ENCODE measurements at places on chromosomes 12 and 14. TPM values are rescaled to one million over a fixed set of nuclear protein-coding genes. Genes with fewer than 3 reads are reported as not detected.

HOTAIR gene
- total RNA-seq: not detected

DNA sequence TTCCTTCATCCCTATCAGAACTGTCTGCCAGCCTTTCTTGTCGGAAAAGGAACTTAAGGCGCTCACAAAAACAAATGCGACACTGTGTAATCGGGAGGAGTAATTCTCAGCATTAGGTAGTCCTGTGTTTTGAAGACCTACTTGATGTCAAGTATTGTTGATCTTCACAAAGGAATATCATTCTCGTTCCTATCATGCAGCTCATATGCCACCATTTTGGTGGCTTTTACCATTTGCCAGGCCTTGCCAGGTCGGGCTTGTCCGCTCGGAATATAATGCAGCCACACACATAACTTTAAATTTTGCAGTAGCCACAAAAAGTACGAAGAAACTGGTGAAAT, 903 bp upstream of the PPP4R3A start:
- peaks cover 31% of the 10 kb centered on the region for H3K4me1 ChIP-seq
- peak overlapping the region; percentile 100 for H3K27ac ChIP-seq
- no peak for DNase-seq
- H3K4me3 ChIP-seq: peak overlapping the region; percentile 82
- H3K27me3 ChIP-seq: no peaks in the 10 kb centered on the region

ACVR1B gene
- total RNA-seq: 23.9 TPM

DNA sequence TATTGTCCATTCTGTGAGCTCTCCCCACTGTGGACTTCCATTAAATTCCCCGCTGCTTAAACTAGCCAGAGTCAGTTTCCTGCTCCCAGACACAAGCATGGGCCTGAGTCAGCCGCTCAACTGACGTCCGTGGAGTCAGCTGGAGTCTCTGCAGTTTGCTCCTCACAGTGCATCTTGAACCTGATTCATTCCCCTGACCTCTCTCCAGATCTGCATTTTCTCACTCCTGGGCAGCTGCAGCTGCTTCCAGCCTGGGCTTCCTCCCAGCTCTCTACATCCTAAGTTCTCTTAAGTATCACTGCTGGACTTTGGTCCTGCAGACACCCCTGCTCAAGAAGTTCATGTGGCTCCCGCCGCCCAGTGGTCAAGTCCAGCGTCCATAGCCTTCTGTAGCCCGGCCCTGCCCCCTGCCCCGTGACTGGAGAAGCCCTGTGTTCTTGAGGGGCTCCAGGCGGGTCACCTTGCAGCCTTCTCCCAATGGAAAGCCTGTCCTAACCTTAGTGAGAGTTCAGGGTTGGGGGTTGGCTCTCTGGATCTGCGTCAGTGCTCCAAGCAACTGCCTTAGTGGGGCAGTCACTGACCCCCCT, 20.0 kb downstream of the NFKBIA start:
- no peaks in the 10 kb centered on the region for H3K27me3 ChIP-seq
- peaks cover 26% of the 10 kb centered on the region for H3K4me1 ChIP-seq
- DNase-seq: no peak
- H3K4me3 ChIP-seq: no peak overlapping the region

- H3K27me3 ChIP-seq: no peaks in the 10 kb centered on the region
- DNase-seq: no peak
- no peak overlapping the region for H3K4me3 ChIP-seq
- no peaks in the 10 kb centered on the region for H3K4me1 ChIP-seq
These were observed 113.6 kb upstream of the SLC35F4 start for GRCh38 chr14:57979376-57980048.

TAS2R7 gene
- not detected for total RNA-seq

DNA sequence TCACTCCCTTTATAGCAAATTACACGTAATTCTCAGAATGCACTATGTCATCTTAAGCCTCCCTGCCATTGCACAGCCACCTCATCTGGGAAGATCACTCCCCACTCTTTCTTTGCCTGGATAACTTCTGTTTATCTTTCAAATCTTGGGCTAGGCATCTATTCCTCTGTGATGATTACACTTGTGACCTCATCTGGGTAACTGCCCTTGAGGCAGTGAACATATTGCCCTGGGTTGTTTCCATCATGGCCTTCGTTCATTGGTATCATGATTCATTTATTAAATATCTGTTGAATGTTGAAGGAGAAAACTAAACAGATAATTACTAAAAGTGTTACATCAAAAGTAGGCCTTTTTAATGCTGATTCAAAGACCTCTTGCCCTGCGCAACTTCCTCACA, 26.2 kb upstream of the PDE3A start:
- H3K4me3 ChIP-seq: no peak overlapping the region
- no peaks in the 10 kb centered on the region for H3K36me3 ChIP-seq
- H3K4me1 ChIP-seq: peaks cover 3% of the 10 kb centered on the region

DNAI7 gene
- 2.2 TPM for total RNA-seq

DNA sequence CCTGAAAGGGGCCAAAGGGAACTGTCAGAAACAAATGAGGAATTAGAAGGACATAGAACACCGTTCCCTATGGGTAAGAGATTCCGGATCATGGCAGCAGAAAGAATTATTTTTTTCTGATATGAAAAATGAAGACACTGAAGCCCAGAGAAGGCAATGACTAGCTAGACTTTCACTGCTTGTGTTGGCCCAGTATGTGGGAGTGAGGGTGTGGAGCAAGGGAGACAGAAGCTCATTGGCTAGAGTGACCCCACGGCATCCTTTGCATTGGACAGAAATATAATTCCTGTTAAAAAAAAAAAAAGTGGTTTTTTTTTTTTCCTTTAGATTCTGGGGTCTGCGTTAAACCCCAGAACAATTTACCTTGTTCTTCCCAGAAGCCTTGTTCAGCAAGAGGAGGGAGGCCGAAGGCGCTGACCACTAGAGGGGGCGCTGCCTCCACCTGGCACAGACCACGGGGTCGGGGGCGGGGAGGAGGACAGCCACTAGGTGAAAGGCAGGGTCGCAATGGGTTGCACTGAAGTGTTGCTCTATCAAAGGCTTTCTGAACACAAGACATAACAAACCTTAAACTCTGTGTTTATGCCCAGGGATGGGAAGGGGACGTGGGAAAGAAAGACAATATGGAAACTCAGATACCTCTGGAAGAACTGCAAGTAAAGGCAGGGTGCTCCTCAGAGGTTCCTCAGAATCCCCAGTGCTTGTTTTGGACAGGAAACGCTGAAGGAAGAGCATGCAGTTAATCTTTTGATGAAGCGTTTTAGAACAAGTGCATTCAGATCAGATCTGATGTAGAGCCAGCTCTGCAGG, 156.8 kb downstream of the KCNA5 start:
- peaks cover 33% of the 10 kb centered on the region for H3K27me3 ChIP-seq
- no peak overlapping the region for H3K4me3 ChIP-seq
- no peaks in the 10 kb centered on the region for H3K36me3 ChIP-seq
- DNase-seq: peak; percentile 62
- H3K4me1 ChIP-seq: no peaks in the 10 kb centered on the region

DNA sequence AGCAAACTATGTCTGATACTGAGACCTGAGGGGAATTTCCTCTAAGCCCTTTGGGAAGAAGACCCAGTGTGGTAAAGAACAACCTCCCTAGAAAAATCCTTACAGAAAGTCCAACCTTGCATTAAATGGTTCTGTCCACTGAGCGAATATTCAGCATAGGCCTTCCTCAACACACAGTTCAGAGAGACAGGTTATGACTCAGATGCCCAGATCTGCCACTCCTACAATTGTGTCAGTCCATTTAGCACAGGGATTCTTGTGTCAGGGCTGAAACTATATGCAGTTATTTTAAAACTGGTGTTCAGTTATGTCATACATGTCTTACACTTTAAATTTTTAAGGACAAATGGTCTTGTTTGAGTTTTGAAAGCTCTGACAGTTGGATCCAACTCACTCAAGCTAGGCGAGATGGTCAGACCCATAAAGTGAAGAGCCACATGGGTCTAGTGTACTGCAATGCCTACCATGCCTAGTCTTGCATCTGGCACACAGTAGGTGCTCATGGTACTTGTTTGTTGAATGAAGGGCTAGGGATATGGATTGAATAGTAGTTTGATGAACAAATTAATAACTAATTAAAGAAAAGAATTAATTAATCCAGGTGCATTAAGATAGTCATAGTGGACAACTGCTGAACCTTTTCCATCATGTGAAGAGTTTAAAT, 207.5 kb upstream of the PWP1 start:
- H3K27ac ChIP-seq: no peak overlapping the region
- H3K4me1 ChIP-seq: no peaks in the 10 kb centered on the region
- H3K36me3 ChIP-seq: no peaks in the 10 kb centered on the region

CPM gene
- total RNA-seq: 103 TPM

GRCh38 chr14:69280746-69281291, 20.9 kb downstream of the GALNT16 start:
- H3K4me1 ChIP-seq: no peaks in the 10 kb centered on the region
- no peak overlapping the region for H3K4me3 ChIP-seq
- no peak overlapping the region for H3K27ac ChIP-seq
- DNase-seq: no peak
- no peaks in the 10 kb centered on the region for H3K36me3 ChIP-seq

SIX1 gene
- not detected for total RNA-seq

- no peak overlapping the region for H3K4me3 ChIP-seq
- no peaks in the 10 kb centered on the region for H3K4me1 ChIP-seq
- peak; percentile 21 for DNase-seq
- no peaks in the 10 kb centered on the region for H3K36me3 ChIP-seq
- no peak overlapping the region for H3K27ac ChIP-seq
These were observed 400.5 kb downstream of the ADAMTS20 start for GRCh38 chr12:43151441-43151981.

DNA sequence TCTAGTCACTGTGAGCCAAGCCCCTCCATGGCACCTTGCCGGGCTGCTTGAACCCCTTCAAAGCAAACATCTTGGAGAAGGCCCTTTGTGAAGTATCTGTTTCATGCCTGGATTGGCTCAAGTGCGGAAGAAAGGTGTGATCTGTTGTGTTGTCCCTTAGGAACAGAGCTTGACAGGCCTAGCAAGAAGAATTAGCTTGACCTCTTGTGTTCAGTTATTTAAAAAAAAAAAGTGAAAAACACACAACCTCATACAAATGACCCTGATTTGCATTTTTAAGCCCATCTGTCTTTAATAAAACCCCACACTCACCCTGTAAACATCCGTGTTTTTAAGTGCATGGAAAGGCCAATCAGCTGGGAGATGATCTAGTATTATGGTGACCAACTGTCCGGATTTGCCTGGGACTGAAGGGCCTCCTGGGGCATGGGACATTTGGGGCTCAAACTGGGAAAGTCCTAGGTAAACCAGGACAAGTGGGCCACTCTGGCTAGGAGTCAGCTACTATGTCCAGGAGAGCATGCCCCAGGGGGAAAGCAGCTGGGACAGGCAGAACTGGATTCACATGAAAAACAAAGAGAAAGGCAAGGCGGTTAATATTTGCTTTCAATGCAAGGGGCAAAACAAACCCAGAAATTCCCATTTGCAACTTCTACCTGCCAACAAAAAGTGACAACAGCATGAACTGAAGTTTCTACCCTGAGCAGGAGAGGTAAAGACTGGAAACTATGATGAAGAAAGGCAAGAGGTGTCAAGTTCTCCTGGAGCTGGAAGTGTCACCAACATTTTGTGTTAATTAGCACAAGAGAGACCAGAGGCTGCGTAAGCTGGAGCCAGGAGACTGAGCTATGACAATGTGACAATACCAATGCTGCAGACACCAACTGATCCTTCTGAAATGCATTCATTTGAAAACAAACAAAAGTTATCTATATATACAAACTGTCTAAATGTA, 78.6 kb downstream of the CLMN start:
- peak; percentile 50 for DNase-seq
- no peaks in the 10 kb centered on the region for H3K4me1 ChIP-seq
- H3K27ac ChIP-seq: no peak overlapping the region
- no peaks in the 10 kb centered on the region for H3K27me3 ChIP-seq

DNA sequence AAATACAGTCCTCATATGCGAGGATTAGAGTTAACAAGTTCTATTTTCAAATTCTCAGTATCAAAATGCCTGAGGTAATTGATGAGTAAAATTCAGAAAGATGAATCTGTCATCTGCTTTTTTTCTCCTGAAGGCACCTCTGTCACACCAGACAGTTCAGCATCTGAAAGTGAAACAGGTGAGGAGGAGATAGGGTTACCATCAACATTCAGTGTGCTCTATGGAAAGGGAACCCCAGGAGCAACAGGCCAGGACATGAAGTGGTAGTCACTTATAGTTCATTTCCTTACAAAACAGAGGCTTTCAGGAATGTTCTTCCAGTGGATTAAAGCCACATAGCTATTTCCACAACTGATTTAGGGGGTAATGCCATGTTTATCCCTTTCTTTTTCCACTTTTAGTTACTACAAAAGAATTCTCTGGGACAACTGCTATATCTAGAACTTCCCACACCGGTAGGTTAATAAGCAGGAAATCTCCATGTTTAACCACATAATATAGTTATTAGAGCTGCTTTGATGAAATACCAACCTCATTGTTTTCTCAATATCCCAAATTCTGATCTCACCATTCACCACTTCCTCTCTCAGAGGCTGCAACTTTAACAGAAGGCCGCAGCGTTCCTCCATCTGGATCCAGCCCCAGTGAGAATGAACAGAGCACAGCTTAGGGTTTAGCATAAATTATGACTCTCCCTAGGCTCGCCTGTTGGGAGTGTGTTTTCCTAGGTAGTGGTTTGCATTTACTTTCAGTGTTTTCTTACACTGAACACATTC, 177.0 kb upstream of the CNTN1 start:
- DNase-seq: no peak
- H3K27me3 ChIP-seq: no peaks in the 10 kb centered on the region
- no peak overlapping the region for H3K4me3 ChIP-seq

- H3K36me3 ChIP-seq: no peaks in the 10 kb centered on the region
- DNase-seq: no peak
- H3K4me1 ChIP-seq: peaks cover 13% of the 10 kb centered on the region
- no peak overlapping the region for H3K4me3 ChIP-seq
These were observed 104.8 kb upstream of the DIO3 start for GRCh38 chr14:101456246-101457175.

DNA sequence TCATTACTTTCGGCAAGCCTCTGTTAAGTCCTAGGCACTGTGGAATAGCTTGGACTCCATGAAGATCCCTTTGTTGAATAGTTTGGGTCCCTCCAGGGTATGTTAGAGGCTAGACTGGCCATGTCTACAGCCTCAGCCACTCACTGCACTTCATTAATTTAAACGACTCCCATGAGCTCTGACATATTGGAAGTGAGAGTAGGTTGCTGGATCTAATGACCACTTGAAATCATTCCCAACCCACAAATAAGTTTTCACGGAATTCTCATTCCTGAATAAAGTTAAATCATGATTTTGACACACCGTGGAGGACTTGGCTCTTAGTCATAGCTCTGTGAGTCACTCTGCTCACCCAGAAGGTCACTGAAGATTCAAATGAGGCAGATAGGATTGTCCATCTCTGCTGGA, 21.4 kb upstream of the APPL2 start:
- no peaks in the 10 kb centered on the region for H3K36me3 ChIP-seq
- DNase-seq: no peak
- no peak overlapping the region for H3K27ac ChIP-seq
- H3K27me3 ChIP-seq: no peaks in the 10 kb centered on the region
- H3K4me1 ChIP-seq: peaks cover 5% of the 10 kb centered on the region
- no peak overlapping the region for H3K4me3 ChIP-seq
